ENCODE measurements at places on chromosomes 12 and 14.

DNA sequence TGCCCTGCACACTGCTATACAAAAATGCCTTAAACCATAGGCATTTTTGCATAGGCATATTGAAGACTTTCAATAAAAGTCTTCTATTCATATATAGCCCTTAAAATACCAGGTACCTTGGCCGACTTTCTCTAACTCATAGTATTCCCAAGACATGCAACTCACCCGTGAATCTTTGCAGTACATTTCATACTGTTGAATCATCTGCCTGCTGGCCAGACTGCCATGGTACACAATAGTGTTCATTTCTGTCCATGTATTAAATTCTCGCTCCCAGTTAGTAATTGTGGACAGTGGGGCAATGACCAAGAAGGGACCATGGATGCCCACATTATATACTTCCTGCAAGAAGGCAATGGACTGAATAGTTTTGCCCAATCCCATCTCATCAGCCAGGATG, 24.3 kb upstream of the SUPT16H start:
- DNase-seq: no peak

DNA sequence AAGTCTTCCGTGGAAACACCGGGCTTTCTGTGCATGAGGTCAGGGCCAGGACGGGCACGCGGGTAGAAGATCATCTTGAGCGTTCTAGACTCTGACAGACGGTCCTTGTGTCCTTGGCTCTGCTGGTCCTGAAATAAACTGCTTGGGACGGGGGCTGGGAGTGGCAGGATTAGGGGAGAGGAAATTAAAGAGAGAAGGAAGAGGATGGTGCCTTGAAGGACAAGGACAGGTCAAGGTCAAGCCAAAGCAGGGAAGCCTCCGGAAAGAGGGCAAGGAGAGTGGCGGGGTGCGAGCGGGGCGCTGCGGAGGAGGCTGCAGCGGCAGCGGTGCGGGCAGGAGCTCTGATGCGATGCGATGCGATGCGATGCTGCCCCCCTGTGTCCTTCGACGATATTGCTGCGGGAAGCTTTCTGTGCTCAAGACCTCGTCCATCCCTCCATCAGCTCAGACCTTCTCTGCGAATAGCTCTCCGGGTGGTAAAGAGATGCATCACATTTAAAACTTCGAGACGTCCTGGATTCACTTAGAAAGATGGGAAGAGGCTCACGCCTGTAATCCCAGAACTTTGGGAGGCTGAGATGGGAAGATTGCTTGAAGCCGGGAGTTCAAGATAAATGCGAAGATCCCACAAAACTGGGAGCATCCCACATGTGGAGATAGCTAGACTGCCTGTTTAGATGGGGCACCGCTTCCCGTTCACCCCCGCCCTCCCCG, 110.1 kb upstream of the TMEM132D start:
- DNase-seq: peak; percentile 4

- DNase-seq: no peak
These were observed 989 bp upstream of the DRAM1 start for GRCh38 chr12:101876322-101876860.

DNA sequence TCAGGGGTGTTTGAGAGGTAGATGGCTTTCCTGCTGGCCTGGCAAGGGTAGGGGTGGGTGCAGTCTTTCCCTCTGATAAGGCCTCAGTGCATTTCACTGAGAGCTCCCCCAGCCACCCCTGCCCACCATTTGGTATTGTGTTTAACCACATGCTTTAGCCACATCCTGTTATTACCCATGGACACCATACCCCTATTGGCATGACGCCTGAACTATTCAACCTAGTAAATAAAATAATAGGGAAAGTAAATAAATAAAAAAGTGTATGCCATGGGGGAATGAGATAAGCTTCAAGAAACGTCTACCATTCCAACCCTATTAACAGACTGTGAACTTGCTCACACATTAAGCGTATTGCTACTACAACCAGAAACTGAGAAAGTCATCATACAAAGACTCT, 7.6 kb upstream of the LGR5 start:
- no peak for DNase-seq

DNA sequence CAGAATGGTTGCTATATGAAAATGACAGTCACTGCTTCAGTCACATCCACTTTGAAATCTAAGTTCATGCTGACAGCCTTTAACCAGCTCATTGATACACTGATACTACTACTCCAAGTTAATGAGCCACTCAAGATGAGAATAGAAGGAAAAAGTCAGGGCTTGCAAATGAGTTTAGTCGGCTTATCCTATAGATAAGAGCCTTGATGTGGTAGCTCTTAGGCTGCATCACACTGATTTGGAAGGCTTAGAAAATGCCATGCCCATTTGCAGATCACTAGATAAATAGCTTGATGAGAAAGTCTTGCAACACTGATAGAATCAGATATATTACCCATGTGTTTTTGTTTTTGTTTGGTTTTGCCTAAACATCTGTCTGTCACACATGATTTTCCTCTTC, 251.4 kb upstream of the ATXN7L3B start:
- no peak for DNase-seq

DNA sequence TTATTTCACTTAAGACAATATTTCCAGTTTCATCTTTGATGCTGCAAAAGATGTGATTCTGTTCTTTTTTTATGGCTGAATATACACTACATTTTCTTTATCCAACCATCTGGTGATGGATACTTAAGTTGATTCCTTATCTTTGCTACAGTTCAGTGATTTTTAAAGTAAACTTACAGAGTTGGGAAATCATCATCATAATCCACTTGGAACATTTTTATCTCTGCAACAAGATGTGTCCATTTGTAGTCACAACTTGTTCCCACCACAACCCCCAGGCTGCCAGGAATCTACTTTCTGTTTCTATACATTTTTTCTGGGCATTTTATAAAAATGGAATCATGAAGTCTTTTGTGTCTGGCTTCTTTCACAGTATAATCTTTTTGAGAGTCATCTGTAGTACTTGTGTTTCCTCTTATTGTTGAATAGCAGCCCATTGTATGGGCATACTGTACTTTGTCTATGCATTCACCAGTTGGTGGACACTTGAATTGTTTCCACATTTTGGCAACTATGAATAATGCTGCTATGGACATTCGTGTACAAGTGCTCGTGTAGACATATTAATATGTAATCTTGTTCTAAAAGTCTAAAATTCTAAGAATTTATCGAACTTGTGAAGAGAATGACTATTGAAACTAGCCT, 212.5 kb upstream of the DDHD1 start:
- DNase-seq: no peak

- DNase-seq: peak; percentile 48
These were observed 28.2 kb downstream of the LTBP2 start for GRCh38 chr14:74583689-74584434.

- peak; percentile 66 for DNase-seq
These were observed 68.5 kb downstream of the FBXO34 start for GRCh38 chr14:55339770-55340169.

DNA sequence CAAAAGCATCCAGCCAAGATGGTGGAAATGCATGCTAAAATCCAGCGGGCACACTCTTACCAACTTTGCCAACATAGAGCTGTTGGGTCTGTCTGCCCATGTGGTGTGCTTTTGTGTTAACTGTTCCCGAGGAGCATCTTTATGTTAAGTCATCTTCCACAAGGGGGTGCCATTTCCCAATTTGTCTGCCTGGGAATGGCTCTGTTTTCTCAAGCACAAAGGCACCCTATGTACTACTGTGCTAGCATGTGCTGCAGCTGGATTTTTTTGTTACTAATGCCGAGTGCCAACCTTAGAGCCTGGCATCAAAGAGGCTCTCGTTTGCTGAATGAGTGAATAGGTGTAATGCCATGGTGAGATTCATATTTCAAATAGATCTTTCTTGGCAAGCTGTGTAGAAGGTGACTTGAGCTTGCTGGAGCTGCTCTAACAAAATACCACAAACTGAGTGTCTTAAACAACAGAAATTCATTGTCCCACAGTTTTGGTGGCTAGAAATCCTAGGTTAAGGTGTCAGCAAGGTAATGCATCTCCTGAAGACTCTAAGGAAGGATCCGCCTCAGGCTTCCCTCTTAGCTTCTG, 74.3 kb downstream of the TRHDE start:
- peak; percentile 15 for DNase-seq

DNA sequence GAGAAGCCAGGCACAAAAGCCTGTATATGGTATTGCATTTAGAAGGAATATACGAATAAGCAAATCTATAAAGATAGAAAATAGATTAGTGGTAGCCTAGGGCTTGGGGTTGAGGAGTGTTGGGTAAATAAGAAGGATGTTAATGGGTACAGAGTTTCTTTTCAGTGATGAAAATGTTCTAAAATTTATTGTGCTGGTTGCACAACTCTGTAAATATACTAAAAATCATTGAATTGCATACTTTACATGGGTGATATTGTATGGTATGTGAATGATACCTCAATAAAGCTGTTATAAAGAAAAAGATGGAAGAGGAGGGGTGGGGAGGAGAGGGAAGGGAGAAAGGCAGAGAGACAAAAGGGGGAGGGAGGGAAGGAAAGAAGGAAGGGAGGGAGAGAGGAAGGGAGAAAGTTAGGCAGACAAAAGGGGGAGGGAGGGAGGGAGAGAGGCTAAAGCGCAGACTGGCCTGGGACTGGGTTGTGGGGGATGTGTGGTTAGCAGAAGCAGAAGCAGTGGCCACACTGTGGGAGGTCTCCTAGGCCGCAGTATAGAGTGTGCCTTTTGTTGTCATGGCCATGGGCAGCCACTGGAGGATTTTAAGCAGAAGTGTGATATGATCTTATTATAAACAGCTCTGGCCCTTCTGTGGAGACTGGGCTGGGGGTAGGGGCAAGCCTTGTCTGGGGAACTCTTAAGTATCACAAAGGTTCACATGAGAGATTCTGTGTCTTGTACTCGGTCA, 73.6 kb upstream of the ELK3 start:
- no peak for DNase-seq

- DNase-seq: no peak
These were observed 194.9 kb downstream of the ADAMTS20 start for GRCh38 chr12:43357141-43357540.

- no peak for DNase-seq
These were observed 20.7 kb downstream of the EPYC start for GRCh38 chr12:90984114-90984513.
